Breast epithelium (tissue), 4 donors: ENCODE measurements at places on chromosomes 4 and X.

- no peak for DNase-seq
These were observed 1331.1 kb upstream of the ADGRL3 start for GRCh38 chr4:59869056-59869455.

GRCh38 chrX:146109362-146109761 lies 291.7 kb downstream of the SLITRK2 start:
- no peak for DNase-seq

DNA sequence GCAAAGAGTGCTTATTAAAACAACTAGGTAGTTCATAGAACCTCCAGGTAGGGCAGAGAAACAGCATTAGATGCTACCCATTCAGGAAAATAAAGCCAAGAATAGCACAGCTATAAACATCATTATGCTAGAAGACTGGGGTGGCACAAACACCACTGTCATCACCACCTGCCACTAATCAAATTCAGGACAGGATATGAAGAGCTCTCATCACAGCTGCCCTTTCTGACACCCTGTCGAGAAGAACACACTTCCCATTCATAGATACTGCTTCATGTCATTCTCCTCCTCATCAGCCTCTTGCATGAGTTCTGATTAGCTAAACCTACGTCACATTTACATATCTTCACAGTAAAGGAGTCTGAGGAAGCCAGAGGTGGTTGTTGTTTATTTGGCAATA lies 692.3 kb upstream of the HS3ST1 start:
- DNase-seq: no peak

DNA sequence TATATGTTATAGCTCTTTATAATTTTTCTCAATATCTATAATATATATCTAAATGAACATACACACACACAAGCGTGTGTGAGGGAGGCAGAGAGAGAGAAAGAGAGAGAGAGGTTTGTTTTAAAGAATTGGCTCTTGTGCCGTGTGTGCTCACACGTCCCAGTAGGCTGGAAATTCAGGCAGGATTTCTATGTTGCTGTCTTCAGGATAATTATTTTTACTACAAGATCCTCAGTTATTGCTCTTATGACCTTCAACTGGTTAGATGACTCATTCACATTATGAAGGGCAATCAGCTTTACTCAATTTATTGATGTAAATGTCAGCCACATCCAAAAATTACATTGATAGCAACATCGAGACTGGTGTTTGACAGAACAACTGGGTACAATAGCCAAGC lies 1520.7 kb upstream of the PCDH7 start:
- DNase-seq: no peak

DNA sequence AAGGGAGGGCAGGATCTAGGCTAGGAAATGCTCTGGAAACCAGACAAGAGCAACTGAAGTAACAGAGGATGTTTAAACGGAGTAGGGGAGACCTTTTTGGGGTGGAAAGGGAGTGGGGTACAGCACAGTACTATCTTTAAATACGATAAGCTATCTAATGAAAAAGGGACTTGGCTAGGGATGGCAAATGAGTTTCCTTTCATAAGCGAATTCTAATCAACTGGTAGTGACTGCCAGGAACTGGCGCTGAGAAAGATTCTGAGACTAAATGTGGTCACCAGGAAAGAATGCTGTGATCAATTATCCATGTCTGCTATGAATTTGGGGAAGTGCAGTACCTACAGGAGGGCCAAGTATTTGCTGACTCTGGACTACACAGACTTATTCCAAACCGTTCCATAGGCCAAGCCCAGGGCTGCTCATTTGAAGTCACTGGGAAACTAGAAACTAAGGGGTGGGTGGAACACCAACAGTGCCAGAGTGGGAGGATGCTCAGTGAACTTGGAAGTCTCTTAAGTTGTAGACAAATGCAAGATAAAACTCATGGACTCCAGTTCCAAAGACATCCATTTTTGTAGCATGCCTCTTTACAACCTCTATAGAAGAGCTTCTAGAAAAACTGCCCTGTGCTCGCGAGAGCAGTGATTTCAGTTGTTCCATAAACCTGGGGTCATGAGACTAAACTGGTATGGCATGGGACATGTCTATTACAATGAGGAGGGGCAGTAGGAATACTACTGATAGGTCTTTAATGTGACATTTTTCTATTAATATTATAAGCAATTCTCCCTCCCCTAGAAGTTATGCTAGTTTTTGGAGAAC lies 2.0 kb downstream of the TRAPPC2 start:
- DNase-seq: no peak

DNA sequence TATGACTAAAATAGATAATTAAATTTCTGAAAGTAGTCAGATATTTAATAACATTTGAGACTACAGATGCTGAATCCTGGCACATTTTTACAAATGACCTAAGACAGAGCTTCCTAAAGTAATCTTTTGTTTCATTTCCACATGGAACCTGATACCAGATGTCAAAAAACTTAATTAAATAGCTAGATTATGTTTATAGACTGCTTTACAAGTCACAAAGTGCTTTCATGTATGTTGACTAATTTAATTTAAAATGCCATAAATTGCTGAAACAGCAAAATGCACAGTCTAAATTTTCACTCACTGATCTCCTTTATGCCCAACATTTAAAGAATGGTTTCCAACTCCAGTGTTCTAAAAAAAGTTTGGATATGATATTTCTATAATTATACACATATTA lies 299.1 kb upstream of the TBX22 start:
- no peak for DNase-seq

DNA sequence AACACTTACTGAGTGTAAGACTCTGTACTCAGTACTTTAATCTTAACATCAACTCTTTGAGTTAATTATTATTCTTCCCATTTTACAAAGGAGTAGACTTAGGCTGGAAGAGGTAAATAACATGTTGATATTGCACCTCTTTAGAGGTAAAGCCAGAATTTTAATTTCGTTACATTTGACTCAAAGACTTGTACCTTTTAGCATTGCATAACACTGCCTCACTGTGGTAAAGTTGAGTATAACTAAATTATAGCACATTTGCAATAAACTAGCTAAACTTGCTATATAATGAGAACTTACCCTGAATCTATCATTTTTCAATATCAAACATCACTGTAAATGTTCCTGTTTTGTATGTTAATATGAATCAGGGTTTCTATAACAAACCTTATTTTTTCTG lies 218.5 kb downstream of the PRR32 start:
- no peak for DNase-seq

GRCh38 chrX:71256051-71256450 lies 2.1 kb upstream of the ZMYM3 start:
- no peak for DNase-seq

- no peak for DNase-seq
These were observed 33.4 kb downstream of the SLC2A9 start for GRCh38 chr4:9987749-9988362.

GRCh38 chrX:108468486-108468885 lies 28.8 kb downstream of the COL4A5 start:
- no peak for DNase-seq

- DNase-seq: no peak
These were observed 182.9 kb downstream of the RELL1 start for GRCh38 chr4:37503261-37503660.

- no peak for DNase-seq
These were observed 63.1 kb downstream of the ANOS1 start for GRCh38 chrX:8668813-8669212.

DNA sequence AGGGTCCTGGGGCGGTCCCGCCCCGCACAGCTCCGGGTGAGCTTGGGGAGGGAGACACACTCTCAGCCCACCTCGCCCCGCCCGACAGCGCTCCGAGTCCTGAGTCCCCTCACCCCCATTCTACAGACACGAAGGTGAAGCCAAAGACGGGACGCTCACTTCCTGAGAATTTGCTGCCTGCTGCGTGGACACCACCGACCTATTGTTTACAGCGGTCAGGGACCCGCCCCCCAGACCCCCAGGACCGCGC lies 796 bp upstream of the ZNF141 start:
- no peak for DNase-seq

GRCh38 chr4:140944572-140944971 lies 188.4 kb upstream of the TBC1D9 start:
- no peak for DNase-seq

DNA sequence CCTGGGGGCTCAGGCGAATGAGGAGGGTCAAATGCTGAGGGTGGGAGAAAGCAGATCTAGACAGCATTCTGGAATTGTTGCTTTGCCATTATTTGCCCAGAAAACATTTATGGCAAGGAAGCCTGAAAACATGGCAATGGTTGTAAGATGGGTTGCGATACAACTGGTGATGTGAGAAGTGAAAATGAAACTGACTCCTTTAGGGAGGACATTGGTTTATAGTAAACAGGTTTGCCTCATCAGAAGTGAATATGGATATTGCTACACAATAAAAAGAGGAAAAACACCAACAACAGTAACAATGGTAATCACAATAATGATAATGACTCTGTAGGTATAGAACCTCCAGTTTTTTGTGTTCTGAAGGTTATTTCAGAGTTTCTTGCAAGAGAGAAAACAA lies 107.0 kb upstream of the TBC1D9 start:
- no peak for DNase-seq

DNA sequence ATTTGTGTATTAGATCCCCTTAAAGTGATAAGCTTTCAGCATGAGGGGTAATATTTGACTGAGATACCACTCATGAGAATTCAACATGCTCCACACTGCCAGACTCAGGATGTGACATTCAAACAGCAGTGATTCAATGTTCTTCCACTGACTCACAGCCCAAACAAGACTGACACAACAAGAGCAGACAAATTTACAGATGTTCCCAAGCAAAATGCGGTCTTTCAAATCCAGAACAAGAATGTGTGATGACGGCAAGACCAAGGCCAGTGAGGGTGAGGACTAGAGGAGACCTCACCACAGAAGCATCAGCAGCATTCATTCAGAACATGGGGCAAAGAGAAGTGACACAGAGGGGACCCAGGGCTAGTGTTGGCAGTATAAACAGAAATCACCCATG lies 99.3 kb upstream of the GRIA3 start:
- no peak for DNase-seq

- DNase-seq: no peak
These were observed 75.0 kb downstream of the PTTG2 start for GRCh38 chr4:38034986-38035882.

DNA sequence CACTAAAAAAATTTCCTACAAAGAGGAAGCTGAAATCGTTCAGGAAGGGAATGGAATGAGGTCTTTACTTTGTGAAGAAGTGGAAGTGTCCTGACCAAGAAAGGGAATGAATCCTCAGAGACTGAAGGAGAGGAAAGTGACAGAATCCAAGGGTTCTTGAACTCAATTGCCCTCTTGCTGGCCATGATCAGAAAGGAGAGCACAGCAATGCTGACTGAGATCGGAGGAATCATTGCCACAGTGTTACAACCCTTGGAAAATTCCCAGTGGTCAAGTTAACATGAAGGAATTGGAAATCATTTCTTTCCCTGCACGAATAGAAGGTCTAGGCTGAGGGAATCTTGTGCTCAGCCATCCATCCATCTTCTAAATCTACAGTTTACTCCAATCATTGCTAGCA lies 190.0 kb upstream of the NEIL3 start:
- no peak for DNase-seq

- DNase-seq: no peak
These were observed 45.3 kb downstream of the HMGB2 start for GRCh38 chr4:173288698-173289352.
